IMR-90 (cell line): ENCODE measurements at places on chromosomes 11 and 22.

DNA sequence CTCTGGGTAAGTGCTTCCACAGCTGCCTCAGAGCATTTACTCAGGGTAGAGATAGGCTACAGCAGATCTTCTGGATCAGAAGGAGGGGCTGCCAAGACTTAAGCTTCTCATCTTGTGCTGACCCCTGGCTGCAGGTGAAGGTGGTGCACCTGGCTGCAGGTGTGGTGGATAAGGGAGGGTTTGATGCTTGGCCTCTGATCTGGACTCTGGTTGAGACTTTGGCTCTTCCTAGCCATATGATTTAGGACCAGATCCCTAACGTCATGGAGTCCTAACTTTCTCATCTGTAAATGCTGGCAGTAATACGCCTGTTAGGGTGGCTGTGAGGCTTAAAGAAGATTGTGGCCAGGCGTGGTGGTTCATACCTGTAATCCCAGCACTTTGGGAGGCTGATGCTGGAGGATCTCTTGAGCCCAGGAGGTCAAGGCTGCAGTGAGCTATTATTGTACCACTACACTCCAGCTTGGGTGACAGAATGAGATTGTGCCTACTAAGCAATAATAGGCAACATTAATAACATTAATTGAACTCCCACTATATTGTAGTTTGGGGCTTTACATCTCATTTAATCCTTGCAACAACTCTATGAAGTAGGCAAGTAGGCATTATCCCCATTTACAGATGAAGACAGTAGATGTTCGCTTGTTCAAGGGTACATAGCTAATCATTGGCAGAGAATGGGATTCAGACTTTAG lies 10.7 kb downstream of the DTX4 start:
- no peak for DNase-seq
- H3K4me3 ChIP-seq, result no peak overlapping the region
- H3K36me3 ChIP-seq, result peaks cover 23% of the 10 kb centered on the region
- H3K4me1 ChIP-seq, result peaks cover 18% of the 10 kb centered on the region
- no peak overlapping the region for H3K27ac ChIP-seq

- peak; percentile 25 for DNase-seq
- H3K27me3 ChIP-seq, result no peaks in the 10 kb centered on the region
- H3K36me3 ChIP-seq, result peaks cover 32% of the 10 kb centered on the region
- H3K4me3 ChIP-seq, result no peak overlapping the region
- H3K4me1 ChIP-seq, result peaks cover 16% of the 10 kb centered on the region
Observed at GRCh38 chr11:69080257-69080995, 31.7 kb downstream of the TPCN2 start.

DNA sequence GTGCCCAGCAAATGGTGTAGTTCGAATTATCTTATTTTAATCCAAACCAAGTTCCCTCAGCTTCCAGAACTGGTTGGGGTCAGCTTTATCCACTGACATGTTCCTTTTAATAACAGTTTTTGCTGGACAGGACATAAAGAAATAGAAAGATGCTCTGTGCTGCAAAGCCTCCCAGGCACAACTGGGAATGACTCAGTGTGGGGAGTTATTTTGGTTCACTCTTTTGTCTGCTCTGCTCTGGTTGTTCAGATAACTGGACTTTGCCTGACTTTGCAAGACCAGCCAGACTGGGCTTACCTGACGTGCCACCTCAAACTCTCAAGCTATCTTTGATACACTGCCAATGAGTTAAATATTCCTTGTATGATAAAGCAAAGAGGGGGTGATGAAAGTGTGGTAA lies 25.6 kb downstream of the SEZ6L start:
- no peaks in the 10 kb centered on the region for H3K4me1 ChIP-seq
- no peak overlapping the region for H3K27ac ChIP-seq
- no peaks in the 10 kb centered on the region for H3K27me3 ChIP-seq
- H3K36me3 ChIP-seq, result no peaks in the 10 kb centered on the region
- no peak overlapping the region for H3K4me3 ChIP-seq

DNA sequence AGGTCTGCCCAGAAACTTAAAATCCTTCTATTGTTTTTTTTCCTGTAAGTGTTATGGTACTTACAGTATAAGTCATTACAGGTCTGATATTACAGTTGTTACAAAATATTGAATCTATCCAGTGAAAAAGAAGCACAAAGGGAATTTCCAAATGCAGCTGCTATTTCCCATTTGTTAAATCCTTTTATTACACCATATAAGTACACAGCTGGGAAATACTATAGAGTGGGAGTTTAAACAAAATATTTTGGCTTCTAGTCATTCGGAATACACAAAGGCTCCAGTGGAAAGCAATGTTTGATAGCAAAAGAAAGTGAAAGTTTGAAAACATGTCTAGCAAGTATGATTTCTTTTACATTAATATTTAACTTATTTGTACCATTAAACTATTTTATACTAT lies 18.0 kb downstream of the SOX6 start:
- H3K4me1 ChIP-seq, result no peaks in the 10 kb centered on the region
- peak overlapping the region; percentile 53; the same call in 1 of the 2 replicates for H3K27ac ChIP-seq
- no peaks in the 10 kb centered on the region for H3K27me3 ChIP-seq
- DNase-seq, result peak; percentile 91
- H3K36me3 ChIP-seq, result peaks cover 1% of the 10 kb centered on the region; the same call in 1 of the 2 replicates
- H3K4me3 ChIP-seq, result no peak overlapping the region

- DNase-seq, result no peak
- H3K27ac ChIP-seq, result no peak overlapping the region
- no peak overlapping the region for H3K4me3 ChIP-seq
- H3K4me1 ChIP-seq, result no peaks in the 10 kb centered on the region
- H3K36me3 ChIP-seq, result no peaks in the 10 kb centered on the region
- H3K27me3 ChIP-seq, result no peaks in the 10 kb centered on the region
Observed at GRCh38 chr11:100098560-100098959, 588.5 kb upstream of the ARHGAP42 start.

GRCh38 chr11:2958251-2958650 lies 29.0 kb upstream of the PHLDA2 start:
- H3K27ac ChIP-seq, result no peak overlapping the region
- no peak for DNase-seq
- no peak overlapping the region for H3K4me3 ChIP-seq
- no peaks in the 10 kb centered on the region for H3K27me3 ChIP-seq

DNA sequence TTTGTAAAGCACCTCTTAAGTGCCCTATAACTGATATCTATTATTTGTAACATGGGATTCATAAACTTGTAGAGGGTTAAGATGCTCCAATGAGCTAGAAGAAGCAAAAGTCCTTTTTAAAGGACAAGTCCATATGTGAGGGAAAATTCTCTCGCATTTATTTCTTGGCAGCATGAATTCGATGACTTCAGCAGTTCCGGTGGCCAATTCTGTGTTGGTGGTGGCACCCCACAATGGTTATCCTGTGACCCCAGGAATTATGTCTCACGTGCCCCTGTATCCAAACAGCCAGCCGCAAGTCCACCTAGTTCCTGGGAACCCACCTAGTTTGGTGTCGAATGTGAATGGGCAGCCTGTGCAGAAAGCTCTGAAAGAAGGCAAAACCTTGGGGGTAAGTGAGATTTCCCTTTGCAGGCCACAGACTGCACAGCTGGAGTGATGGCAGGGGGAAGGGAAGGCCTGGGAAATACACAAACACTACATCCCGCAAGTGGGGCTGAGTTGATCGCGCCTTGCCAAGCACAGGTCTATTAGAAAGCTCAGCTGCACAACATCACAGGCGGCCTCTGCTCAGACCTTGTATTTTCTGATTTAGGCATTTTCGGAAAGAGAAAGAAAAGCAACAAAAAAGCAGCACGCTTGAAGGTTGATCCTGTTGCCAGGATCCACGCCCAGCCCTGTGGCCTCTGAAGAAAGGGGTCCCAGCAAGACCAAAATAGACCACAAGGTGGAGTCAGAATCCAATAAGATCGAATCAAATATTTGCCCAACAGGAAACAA lies 1.5 kb downstream of the MS4A8 start:
- H3K4me1 ChIP-seq, result no peaks in the 10 kb centered on the region
- H3K27me3 ChIP-seq, result no peaks in the 10 kb centered on the region
- no peak for DNase-seq
- no peak overlapping the region for H3K4me3 ChIP-seq
- H3K27ac ChIP-seq, result no peak overlapping the region

DNA sequence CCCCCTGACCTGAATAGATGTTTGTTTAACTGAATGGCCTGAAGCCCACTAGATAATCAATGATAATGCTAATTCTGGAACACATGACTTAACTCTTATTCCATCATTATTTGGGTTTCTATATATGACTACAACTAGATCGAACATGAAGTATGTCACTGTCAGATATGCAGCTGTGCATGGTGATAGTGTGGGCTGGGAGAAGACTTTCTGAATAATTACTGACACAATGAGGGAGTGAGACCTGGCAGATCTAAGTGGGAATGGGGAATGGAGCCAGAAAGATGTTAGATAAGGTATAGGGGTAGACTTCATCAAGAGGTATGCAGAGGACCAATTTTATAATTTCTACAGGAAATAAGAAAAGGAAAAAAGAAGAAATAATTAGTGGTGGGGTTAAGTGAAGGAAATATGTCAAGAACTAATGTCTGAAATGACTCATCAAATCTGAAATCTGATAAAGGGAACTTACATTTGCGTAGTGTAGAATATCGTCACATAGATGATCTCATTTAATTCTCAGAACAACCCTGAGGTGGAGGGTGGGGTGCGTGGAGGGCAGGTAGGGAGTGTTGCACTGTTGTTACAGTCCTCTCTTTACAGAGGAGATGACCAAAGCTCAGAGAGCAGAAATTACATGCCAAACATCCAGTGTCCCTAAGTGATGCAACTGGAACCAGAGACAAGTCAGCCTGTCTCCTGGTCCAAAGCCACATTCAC lies 68.2 kb upstream of the EED start:
- H3K36me3 ChIP-seq, result no peaks in the 10 kb centered on the region
- no peak overlapping the region for H3K27ac ChIP-seq
- no peaks in the 10 kb centered on the region for H3K27me3 ChIP-seq
- H3K4me1 ChIP-seq, result peaks cover 22% of the 10 kb centered on the region
- no peak overlapping the region for H3K4me3 ChIP-seq

DNA sequence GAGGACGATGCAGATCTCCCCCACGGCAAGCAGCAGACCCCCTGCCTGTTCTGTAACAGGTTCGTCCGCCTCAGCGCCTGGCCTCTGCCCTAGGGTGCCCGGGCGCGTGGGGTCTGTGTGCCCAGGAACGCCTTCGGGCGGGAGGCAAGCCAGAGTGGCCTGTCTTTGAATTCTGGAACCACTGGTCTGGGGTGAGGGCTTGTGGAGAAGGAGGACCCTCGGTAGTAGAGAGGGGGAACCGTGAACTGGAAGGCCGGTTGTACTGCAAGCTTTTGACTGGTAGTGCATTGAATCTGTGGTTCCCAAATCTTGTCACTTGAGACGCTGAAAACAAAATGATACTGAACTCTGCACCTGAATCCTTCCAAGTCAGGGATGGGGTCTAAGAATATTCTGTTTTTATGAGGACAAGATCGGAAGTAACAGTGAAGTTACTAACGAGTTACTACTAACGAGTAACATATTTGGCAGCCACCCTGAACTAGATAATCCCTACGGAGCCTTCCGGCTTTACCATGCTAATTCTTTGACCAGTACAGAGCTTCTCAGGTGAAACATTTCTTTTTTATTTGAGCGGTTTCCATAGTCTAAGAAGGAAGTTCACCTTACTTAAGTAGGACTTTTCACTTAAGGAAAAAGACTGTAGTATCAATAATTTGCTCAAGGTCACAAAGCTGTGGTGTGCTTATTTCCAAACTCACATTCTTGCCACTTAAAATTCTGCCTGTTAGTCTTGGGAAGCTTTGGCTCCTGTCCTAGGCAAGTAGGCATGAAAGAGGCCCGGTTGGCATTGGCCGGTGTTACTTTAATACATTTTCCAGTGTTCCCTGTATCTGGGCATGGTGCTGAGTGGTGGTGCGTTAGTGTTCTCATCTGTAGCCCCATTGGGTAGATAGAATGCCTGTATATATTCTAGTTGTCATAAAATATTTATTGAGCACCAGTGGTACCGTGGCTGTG lies 860 bp downstream of the PRMT3 start:
- peak overlapping the region; percentile 94 for H3K4me3 ChIP-seq
- peaks cover 3% of the 10 kb centered on the region for H3K4me1 ChIP-seq
- 0 out of 2 replicates have a peak, but pooled peaks cover 1% of the 10 kb centered on the region for H3K36me3 ChIP-seq
- peak overlapping the region; percentile 60 for H3K27ac ChIP-seq
- H3K27me3 ChIP-seq, result no peaks in the 10 kb centered on the region
- no peak for DNase-seq

GRCh38 chr22:47017245-47017644 lies 254.8 kb downstream of the TBC1D22A start:
- no peak overlapping the region for H3K4me3 ChIP-seq
- DNase-seq, result no peak
- H3K27ac ChIP-seq, result no peak overlapping the region
- peaks cover 8% of the 10 kb centered on the region for H3K4me1 ChIP-seq
- no peaks in the 10 kb centered on the region for H3K27me3 ChIP-seq

GRCh38 chr22:48968201-48968959 lies 859.3 kb downstream of the BRD1 start:
- H3K36me3 ChIP-seq, result no peaks in the 10 kb centered on the region
- no peak overlapping the region for H3K27ac ChIP-seq
- H3K4me1 ChIP-seq, result no peaks in the 10 kb centered on the region
- no peak for DNase-seq
- no peaks in the 10 kb centered on the region for H3K27me3 ChIP-seq

DNA sequence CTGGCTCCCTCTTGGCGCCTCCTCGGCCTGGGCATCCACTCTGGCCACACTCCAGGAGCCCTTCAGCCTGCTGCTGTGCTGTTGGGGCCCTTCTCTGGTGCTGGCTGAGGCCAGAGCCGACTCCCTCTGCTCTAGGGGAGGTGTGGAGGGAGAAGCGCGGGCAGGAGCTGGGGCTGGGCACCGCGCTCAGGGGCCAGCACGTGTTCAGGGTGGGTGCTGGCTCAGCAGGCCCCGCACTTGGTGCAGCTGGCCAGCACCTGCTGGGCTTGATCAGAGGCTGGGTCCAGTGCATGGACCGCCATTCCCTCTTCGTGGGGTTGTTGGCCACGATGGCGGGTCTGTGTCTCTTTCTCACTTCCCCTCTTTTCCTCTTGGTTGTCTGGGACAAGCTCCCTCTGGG lies 2381.0 kb downstream of the LRRC4C start:
- no peaks in the 10 kb centered on the region for H3K27me3 ChIP-seq
- no peak overlapping the region for H3K27ac ChIP-seq
- H3K4me3 ChIP-seq, result no peak overlapping the region
- no peaks in the 10 kb centered on the region for H3K36me3 ChIP-seq
- no peaks in the 10 kb centered on the region for H3K4me1 ChIP-seq

GRCh38 chr11:69880041-69880825 lies 61.0 kb upstream of the FGF3 start:
- H3K27me3 ChIP-seq, result peaks cover 67% of the 10 kb centered on the region
- no peak overlapping the region for H3K4me3 ChIP-seq
- no peaks in the 10 kb centered on the region for H3K4me1 ChIP-seq
- DNase-seq, result no peak

- H3K36me3 ChIP-seq, result peaks cover 17% of the 10 kb centered on the region
- peaks cover 7% of the 10 kb centered on the region for H3K4me1 ChIP-seq
- H3K4me3 ChIP-seq, result no peak overlapping the region
- no peak overlapping the region for H3K27ac ChIP-seq
Observed at GRCh38 chr22:28015676-28016601, 96.9 kb upstream of the PITPNB start.
